Stimulated activated CD8-positive, alpha-beta memory T cell treated with anti-CD3 and anti-CD28 coated beads, Interleukin-15, amount 100 ng/mL, for 24 hours (primary cell): ENCODE measurements at places on chromosomes 3 and 15.

DNA sequence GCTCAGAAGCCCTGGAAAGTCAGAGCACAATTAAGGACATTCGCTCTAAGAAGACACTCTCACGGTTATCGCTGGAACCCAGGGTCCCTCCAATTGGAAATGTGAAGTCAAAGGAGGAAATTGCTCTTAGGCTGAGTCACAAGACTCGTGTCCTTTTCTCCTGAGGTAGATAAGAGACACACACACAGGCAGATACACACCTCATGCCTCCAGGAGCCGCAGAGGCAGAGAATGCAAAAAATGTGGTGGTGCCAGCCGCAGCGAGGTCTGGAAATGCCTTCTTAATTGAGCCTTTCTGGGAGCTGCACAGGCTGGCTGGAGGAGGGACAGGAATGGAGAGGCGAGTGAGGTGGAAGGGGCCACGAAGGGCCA, 189.3 kb downstream of the OPA1 start:
- no peak for DNase-seq

- no peak for DNase-seq
These were observed 11.3 kb upstream of the ATP1B3 start for GRCh38 chr3:141865101-141865500.

GRCh38 chr3:33921608-33922007, 123.2 kb downstream of the PDCD6IP start:
- no peak for DNase-seq

DNA sequence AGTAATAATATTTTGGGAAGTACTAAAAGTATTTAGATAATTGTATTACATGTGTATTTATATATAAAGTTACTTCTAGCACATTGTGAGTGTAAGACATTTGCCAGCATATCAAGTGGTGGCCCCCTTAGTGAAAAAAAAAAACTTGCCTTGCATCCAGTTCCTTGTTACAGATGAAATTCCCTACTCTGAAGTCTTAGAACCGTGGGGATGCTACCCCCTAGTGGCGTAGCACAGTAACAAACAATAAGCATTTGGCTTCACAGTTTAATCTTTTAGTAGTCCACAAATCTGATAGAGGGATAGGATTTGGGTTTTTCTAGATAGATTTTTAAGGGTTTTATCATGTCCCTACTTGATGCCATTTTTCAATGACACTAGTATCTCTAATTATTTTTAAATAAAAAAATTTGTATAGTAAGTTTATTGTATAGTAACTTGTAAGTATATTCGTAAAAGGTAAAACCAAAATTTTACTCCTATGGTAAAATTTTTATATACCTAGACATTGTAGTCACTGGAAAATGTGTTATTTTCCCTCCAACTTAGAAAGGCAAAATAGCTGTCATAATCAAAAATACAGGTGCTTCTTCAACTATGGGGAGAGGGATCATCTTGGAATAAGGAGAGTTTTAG, 14.3 kb downstream of the SMC4 start:
- no peak for DNase-seq

DNA sequence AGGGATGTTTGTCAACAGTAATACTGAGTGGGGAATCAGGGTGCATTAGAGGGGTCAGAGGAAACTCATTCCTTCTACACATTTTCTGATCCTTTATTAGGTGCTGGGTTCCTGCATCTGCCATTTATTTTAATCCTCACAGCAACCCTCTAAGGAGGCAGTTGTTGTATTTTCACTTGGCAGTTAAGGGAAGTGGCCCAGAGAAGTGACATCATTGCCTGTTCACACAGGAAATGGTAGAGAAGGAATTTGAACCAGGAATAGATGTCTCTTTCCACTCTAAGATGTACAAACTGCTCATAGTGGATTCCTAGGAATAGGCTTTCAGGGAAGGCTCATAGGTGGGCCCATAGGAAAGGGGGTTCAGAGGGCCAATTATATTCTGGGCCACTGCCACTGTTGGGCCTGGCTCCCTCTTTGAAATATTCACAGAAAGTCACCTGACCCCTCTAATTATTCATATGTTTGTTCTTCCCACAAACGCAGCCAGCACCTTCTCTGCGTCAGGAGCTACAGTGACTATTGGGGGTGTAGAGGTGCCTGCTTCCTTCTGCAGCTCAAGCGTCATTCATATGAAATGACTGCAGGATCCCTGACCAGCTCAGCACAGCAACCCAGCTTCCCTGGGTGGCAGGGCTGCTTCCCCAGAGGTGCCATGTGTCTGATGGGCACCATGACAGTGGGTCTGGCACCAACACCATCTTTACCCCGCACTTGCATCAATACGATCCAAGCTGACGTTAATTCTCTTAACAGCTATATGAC, 163.9 kb upstream of the SMAD3 start:
- DNase-seq: no peak

DNA sequence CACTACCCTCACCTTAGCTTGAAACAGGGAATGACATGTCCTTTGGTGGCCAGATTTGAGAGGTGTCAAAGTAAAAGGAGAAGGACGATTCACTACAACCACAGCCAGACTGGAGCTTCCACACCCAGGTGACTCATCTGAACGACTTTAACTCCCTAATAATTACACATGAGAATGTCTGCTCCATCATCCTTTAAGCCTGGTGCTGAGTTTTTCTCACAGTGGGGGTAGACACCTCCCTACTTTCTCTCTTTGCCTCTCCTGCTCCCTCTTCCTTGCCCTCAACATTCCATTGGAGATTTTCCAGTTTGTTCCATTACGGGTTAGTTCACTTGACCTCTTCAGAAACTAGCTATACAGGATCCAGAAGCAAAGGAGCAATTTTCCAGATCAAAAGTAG, 154.3 kb upstream of the BHLHE40 start:
- no peak for DNase-seq

GRCh38 chr3:100754563-100755334, 45.5 kb downstream of the TFG start:
- DNase-seq: no peak
